ENCODE measurements at places on chromosomes 1 and 21. TPM values are rescaled to one million over a fixed set of nuclear protein-coding genes. Genes with fewer than 3 reads are reported as not detected.

The FAM78B gene
- total RNA-seq = 3.4 TPM

The SRGAP2 gene
- 20.7 TPM for total RNA-seq

The ABCA4 gene
- 0.11 TPM for total RNA-seq

The NUP133 gene
- 27.9 TPM for total RNA-seq

The LRRC7 gene
- 3.3 TPM for total RNA-seq

Measured in Right ventricle myocardium inferior (tissue), 1 donor.